Stimulated activated CD8-positive, alpha-beta memory T cell treated with anti-CD3 and anti-CD28 coated beads, Interleukin-15, amount 100 ng/mL, for 4 hours (primary cell): ENCODE measurements at places on chromosomes 3 and 15.

DNA sequence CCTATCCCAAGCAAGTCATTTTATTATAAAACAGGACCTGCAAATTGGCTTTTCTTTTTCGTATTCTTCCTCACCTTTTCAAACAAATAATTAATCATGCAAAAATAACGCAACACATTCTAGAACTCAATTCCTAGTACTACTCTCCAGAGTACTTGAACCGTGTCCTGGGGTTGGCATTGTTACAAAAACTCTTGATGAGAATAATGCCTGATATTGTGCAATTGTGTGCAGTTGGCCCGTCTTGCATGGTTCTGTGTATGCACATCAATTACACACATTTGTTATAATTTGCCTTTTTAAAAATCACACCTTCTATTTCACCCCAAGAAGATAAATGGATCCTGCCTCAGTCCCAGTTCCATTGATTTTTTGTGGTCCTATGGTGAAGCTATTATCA is 205.4 kb downstream of the EPHB1 start:
- no peak for DNase-seq

- no peak for DNase-seq
Measured at GRCh38 chr3:30184091-30184810, 422.1 kb upstream of the TGFBR2 start.

DNA sequence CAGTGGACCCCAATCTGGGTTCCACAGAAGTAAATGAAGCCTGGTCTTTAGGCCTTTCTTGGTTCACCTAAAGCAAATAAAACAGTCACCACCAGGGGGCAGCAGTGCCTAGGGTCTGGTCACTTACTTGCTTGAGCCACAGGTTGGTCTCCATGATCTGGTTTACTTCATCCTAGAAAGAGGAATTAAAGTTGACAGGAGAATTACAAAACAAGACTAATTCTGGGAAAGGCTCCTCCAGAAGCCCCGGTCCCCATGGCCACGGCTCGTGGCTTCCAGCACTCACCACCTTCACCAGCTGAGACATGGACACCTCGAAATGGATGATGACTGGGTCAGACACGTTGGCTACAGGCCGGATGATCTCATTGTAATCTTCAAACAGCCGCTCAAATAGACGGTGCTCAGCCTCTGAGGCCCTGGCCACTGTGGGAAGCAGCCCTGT is 2.3 kb downstream of the CHRNA3 start:
- DNase-seq: peak; percentile 62

DNA sequence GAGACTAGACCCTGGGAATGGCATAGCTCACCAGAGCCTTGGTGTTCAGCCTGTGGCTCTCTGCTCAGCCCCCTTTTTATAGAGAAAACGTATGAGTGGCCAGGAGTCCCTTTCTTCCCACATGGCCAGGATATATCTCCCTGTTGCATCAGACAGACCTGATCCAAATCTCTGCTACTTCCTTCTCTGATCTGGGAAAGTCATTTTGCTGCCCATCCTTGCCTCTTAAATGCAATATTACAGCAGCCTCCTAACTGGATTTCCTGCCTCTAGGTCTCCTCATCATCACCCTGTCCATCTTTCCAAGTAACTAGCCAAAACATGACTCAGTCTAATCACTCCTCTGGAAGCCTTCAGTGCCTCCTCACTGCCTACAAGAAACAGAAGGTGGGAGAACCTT is 42.9 kb downstream of the CTDSPL start:
- no peak for DNase-seq

GRCh38 chr15:95041297-95041696 is 809.9 kb downstream of the MCTP2 start:
- DNase-seq: no peak

DNA sequence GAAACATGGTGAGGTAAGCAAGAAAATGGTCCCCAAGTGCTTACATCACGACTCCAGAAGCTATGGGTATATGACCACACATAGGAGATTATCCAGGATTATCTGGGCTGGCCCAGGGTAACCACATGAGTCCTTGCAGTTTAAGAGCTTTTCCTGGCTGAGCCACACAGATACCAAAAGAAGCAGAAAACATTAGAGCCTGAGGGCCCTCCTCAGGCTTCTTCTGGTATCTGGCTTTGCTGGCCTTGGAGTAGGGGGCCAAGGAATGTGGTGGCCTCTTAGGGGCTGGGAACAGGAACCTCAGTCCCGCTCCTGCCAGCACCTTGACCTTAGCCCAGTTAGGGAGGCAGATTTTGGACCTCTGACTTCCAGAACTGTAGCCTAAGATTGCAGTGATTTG is 259.1 kb downstream of the KCNMB2 start:
- DNase-seq: no peak

DNA sequence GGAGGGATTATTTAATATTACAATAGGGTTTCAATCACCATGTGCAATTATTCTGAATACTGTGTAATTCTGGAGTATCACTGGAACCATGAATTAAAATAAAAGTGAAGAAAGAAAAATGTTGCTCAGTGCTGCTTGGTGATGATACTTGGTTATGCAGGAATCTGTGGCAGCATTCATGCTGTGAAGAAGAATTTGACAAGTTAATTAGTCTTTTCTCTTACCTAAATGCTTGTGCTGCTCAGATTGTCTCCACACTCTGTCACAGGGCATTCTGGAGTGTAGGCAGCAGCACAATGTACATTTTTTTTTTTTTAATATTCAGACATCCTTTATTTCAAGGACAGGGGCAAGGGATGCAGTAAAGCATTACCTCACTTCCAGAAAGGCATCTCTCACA is 749.3 kb upstream of the CADM2 start:
- no peak for DNase-seq
